ENCODE measurements at places on chromosomes 2 and 18.

GRCh38 chr18:13446024-13446423, 227.5 kb downstream of the LDLRAD4 start:
- DNase-seq = no peak

- DNase-seq = no peak
Observed at GRCh38 chr18:66616523-66616983, 12.7 kb upstream of the CDH19 start.

- DNase-seq = no peak
Observed at GRCh38 chr2:238963161-238963970, 115.5 kb downstream of the TWIST2 start.

GRCh38 chr18:58911241-58911640, 46.6 kb downstream of the ZNF532 start:
- no peak for DNase-seq

DNA sequence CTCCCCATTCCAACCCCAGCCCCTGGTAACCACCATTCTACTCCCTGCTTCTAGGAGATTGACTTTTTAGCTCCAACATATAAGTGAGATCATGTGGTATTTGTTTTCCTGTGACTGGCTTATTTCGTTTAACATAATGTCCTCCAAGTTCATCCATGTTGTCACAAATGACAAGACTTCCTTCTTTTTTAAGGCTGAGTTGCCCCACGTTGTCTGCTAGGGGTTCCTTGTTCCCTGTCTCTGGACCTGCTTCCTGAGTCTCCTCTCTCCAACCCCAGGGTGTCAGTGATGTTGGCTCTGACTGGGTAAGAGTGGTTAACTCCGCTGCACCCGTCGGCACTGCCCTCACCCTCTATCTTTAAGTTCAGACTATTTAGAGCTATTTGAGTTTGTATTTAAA, 175.2 kb downstream of the SH3RF3 start:
- DNase-seq = no peak

Measured in activated CD4-positive, alpha-beta T cell treated with anti-CD3 and anti-CD28 coated beads for 4 hours (primary cell).